ENCODE measurements at places on chromosomes 6 and 20.

GRCh38 chr20:32958574-32958973, 45.7 kb downstream of the SUN5 start:
- no peak for DNase-seq

DNA sequence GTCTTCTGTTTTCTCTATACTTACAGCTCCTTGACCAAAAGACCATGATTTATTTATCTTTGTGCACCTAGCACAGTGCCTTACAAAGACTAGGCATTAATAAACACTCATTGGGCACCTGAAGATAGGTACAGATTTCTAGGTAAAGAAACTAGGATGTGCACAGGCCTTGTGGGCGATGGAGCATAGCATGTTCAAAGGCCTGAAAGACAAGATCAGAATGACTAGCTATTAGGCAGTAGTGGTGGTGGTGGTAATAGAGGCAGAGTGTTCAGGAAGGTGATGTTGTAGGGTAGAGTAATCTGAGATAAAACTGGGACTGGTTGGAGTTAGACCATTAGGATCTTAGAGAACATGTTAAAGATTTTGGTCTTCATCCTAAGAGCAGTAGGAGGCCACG, 3.9 kb downstream of the TXLNB start:
- DNase-seq: no peak

DNA sequence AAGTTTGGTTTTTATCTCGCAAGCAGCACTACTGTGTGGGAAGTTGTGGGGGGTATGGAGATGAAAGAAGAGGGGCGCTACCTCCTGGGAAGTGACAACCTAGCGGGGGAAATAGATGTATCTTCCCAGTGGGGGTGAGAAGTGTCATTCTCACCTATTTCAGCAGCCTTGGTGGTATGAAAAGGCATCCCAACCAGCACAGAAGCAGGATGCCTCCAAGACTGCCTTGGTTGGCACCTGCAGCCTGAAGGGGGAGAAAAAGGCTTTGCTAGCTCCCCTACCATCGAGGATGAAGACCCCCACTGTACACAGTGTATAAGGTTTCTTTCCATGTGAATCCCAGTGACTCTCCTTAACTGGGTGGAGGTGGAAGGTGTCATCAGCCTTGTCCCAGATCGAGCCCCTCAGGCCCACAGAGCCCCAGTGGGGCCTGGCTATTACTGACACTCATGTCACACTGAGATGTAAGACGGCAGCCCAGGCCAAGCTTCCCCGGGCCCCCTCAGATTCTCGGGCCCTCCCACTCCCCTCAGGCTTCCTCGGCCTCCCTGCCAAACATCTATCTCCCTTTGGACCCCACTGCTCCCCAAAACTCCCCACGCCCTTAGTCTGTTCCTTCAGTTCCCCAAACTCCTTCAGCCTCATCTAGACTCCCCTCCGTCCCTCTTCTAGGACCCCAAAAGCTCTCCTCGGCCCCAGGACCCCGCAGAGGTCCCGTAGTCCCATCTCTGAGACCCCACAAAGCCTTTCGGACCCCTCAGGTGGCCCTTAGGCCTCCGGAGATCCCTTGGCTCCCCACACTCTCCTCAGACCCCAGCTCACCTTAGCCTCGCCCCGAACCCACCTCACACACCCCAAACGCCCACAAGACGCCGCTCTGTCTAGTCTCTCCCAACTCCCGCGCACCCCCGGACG, 688 bp downstream of the COMMD7 start:
- no peak for DNase-seq

DNA sequence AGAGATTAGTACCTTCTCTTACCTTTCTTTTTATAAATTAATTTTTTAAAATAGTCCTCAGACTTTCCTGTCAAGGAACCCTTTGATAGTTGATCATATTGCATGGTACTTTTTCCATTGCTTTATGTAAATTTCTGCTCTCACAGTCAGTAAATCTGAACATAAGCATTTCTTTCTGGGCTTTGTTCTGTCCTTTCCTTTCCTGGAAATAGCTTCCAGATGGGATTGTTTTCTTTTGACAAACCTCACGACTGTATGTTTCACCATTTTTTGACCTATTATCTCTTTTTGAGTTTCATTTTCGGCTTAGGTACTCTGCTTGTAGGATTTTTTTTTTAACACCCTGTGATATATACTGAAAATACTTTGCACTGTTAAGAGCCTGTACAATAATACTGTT, 32.6 kb downstream of the UTRN start:
- DNase-seq: no peak

- DNase-seq: no peak
Observed at GRCh38 chr6:41443616-41444525, 102.3 kb upstream of the FOXP4 start.

DNA sequence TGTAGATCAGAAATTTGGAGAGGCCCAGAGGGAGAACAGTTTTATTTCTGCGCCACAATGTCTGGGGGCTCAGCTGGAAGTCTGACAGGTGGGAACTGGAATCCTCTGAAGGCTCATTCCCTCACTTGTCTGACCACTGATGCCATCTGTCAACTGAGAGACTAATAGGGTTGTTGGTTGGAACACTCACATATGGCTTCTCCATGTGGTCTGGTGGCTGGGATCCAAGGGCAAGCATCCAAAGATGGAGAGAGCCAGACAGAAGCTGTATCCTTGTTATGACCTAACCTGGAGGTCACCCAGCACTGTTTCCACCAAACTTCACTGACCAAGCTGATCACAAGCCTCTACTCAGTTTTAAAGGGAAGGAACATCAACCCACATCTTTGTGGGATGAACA, 117.9 kb upstream of the AKAP12 start:
- DNase-seq: no peak

DNA sequence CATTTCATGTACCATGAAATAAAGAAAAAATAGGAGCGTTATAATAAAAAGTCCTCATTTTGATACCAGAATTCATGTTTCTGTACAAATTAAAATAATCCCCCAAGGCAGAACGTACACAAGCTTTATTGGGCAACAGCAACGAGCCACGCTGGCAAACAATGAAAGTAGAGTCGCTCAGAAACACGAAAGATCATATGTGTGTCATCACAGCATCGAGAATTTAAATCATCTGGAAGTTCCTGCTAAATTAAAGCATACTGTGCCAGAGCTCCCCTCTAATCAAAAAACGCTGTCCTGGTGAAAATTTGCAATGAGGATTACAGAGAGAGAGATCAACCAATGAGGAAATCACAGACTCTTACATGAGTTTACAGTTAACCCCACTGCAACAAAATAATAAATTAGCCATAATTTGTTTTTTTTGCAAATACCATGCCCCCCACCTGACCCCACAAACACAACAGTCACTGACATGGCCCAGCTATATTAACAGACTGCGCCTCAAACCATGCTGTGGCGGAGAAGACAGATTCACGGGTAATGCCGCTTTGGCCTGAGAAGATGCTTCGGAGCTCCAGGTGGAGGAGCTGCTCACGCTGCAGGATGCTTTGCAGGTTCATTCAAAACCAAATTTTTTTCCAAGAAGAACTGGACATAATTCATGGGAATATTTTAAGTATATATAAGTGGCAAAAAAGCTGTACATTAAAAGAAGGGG, 54.3 kb upstream of the NFATC2 start:
- DNase-seq: no peak

DNA sequence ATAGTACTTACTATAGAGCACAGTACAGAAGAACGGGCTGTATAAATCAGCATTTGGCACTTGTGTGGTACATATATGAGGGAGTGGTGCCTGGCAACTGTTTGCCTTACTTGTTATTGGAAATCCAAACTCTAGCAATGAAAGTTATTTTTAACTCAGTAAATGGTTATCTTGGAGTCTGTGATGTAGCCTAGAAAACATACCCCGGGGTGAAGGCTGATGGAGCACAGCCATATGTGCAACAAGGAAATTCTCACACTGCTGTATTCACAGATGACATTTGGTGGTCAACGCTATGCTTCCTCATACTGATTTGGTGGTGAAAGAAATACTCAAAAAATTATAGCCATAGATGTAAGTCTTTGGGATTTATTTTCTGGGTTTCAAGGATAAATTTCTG, 807.5 kb upstream of the FLRT3 start:
- DNase-seq: no peak

GRCh38 chr6:1031720-1032119, 280.2 kb upstream of the FOXQ1 start:
- DNase-seq: no peak

DNA sequence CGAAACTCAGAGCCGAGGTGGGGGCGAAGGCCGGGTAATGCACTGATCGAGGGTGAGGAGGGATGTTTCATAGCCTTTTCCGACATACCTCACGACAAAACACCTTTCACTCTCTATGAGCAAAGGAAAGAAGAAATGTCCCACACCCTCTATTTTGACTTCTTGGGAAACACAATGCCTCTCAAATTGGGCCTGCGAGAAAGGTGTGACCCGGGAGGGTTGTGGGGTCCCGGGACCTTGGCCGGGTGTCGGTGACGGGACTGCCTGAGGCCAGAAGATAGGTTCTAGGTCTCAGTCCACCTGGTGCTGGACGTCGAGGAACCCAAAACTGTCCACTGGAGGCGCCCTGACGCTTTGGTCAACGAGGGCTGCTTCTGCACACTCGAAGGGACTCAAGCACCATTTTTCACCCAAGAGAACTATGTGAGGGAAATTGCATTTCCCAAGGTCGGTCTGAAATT, 41.1 kb upstream of the OSTM1 start:
- DNase-seq: no peak

DNA sequence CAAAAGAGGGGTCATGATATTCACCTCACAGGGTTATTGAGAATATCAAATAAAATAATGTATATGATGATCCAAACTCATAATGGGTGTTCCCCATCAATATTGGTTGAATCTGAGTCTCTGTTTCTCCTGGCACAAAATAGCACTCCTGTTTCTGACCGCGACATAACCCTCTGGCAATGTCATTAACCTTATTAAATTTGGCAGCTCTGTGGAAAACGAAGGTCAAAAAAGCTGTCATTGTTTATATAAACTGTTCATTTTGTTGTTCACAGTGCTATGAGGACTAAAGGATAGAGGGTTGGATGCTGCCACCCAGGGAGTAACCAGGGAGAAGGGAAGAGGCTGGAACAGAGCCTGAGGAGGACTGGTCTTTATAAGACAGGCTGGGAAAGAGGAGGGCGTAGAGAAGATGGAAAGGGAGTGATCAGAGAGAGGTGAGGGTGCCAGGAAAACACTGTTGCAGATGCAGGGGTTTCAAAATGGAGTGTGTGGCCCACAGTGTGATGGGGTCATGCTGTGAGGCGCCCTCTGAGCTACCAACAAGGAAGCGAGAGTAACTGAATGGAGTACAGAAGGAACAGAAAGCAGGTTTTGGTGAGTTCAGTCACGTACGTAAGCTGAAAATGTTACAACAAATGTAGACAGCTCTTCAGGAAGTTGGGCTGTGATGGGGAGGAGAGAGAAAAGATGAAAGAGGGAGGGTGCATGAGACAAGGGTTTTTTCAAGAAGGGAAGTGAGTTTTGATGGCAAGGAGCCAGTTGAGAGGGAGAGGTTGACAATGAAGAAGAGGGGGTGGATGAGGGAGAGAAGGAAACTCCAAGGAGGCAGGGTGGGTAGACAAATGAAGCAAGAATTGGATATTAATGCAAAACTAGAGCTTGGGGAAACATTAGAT, 251.6 kb upstream of the TAB2 start:
- DNase-seq: no peak

- no peak for DNase-seq
Observed at GRCh38 chr6:134345789-134346188, 27.9 kb upstream of the SGK1 start.

- DNase-seq: no peak
Observed at GRCh38 chr6:28615955-28616747, 90.5 kb downstream of the GPX5 start.

- DNase-seq: no peak
Observed at GRCh38 chr20:1335961-1336698, 7.2 kb upstream of the SDCBP2 start.

- DNase-seq: no peak
Observed at GRCh38 chr6:19322691-19323485, 514.3 kb upstream of the ID4 start.

DNA sequence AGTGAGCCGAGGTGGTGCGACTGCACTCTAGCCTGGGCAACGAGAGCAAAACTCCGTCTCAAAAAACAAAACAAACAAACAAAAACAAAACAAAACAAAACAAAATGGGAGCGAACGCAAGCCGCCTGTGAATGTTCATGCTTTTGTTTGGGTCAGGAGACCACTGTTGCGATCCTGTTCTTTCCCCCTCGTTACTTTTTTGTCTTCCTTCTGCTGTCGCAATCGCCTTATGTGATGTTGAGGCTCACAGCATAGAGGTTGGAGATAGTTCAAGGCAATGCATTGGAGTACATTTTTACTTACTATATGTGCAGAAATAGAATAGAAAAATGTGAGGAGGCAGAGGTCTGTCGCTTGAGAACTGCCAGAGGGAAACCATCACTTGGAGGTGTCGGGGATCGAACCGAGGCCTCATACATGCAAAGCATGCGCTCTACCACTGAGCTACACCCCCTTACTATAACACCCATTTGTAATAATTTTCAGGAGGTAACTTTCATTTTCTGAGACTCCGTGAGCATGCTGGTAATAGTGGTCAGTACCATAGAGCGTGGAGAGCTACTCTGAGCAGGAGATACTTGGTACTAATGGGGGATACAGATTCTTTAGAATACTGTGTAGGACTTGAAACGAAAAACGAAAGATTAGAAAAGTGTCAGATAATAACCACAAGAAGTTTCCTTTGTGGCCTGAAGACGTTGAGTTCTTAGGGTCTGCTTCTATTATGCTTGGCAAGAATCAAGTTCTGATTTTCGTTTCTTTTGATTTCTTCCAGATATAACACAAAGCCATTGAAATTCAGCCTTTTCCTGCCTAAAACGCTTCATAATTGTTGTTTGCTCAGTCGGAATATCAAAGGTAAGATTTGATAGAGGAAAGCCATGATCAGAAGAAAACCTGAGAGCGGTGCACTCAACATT, 121.1 kb downstream of the TRIM27 start:
- DNase-seq: no peak

DNA sequence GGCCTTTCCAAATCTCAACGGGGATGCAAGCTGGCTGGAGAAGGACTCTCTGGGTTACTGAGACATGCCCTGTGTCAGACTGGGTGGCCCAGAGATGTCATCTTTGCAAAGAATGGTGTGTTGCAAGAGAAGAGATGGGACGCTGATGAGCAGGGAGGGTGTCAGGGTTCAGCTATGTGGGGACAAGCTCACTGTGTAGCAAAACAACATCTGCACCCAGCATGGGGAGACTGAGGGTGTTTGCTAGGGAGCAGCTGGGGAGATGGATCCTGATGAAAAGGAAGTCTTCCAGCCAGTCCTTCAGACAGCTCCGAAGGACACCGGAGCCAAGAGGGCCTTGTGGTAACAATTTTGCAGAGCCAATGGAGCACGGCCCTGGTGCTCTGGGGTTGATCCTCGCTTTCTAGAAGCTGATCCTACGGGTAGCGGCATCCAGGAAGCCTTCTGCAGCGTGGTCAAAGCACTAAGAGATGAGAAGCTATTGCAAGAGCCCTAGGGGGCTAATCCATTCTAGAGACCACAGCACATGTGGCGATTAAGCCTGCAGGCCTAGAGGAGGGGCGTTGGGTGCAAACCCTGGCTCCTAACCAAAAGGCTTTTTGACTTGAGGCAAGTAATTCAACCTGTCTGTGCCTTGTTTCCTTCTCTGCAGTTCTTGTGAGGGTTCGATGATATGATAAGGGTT, 39.9 kb downstream of the EDN3 start:
- DNase-seq: no peak

DNA sequence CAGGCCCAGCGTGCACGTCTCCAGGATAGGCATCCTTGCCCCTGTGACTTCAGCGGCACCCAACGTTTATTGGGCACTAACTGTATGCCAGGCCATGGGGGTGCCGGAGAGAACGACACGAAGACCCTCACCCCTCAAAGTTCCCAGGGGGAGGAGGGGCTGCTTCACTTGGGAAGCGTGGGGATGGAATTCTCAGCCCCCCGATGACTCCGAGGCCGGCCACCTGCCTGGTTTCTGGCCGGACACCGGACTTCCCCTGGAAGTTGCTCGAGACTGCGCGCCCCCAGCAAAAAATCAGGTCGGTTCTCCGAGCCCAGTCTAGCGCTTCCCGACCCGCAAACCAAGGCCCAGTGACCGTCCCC, 275 bp upstream of the MAVS start:
- DNase-seq: no peak
